Endothelial cell of coronary artery (primary cell): ENCODE measurements at places on chromosomes 6 and 20. TPM values are rescaled to one million over a fixed set of nuclear protein-coding genes. Genes with fewer than 3 reads are reported as not detected.

Gene NKX2-2
- total RNA-seq: not detected in 2 replicates

Gene CLPSL2
- not detected in 2 replicates for total RNA-seq

Gene FAM209B
- 0.18 TPM in 1 of 2 replicates, not detected in the other for total RNA-seq

Gene SLC22A1
- 0.19 TPM in 1 of 2 replicates, not detected in the other for total RNA-seq

Gene CCN5
- 0.09 and 0.66 TPM in 2 replicates for total RNA-seq

Gene PPP1R14C
- 0.47 TPM in 1 of 2 replicates, not detected in the other for total RNA-seq

Gene KHDC3L
- total RNA-seq: not detected in 2 replicates
